IMR-90 (cell line): ENCODE measurements at places on chromosomes 4 and X.
A peak's percentile ranks its signal among the peaks of the same experiment; 100 is the strongest.

DNA sequence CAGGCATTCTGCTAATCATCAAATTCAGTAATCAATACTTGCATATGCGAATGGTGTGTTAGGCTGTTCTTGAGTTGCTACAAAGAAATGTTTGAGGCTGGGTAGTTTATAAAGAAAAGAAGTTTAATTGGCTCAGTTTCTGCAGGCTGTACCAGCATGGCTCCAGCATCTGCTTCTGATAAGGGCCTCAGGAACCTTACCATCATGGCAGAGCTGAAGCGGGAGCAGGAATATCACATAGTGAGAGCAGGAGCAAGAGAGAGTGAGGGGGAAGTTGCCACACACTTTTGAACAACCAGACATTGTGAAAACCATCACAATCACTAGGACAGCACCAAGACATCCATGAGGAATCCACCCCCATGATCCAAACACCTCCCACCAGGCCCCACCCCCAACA, 344.7 kb upstream of the FAM241A start:
- no peak overlapping the region for H3K27ac ChIP-seq
- H3K4me3 ChIP-seq = no peak overlapping the region
- no peaks in the 10 kb centered on the region for H3K4me1 ChIP-seq
- H3K27me3 ChIP-seq = no peaks in the 10 kb centered on the region

DNA sequence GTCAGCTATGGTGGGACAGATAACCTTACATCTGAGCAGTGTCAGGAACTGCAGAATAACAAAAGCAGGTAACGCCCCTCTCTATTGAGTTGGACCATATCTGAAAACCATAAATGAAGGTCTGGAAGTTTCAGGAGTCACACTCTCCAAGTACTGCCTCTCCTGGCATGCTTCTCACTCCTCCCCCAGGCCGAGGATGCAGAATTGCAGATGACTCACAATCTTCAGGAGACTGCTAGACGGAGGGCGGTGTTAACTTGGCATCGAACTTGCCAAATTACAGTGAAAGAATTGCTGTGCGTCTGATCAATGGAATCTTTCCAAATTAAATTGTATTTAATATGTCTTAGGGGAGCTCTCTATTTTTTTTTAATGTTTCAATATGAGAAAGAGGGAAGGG, 67.1 kb upstream of the TRIM2 start:
- H3K4me1 ChIP-seq = peaks cover 3% of the 10 kb centered on the region; the same call in 1 of the 2 replicates

DNA sequence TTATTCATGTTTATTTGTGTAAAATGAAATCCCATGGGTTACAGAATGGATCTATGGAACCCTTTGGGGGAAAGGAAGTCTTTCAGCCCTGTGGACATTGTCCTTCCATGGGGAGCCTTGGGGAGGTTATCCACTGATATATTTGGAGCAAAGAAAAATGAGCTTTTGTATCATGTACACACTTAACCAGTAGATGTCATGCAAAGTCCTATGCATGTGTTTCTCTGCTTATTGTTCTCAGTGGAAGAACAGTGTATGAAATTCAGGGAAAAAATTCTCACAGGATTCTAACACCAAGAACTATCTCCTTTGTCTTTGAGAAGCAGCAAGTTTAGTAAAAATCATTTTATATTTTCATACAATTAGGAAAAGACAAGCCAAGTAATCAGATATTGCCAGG, 105.3 kb downstream of the DTHD1 start:
- no peaks in the 10 kb centered on the region for H3K4me1 ChIP-seq
- no peaks in the 10 kb centered on the region for H3K27me3 ChIP-seq
- no peak overlapping the region for H3K4me3 ChIP-seq

GRCh38 chrX:74523870-74524735, 90.3 kb downstream of the RLIM start:
- H3K27ac ChIP-seq = no peak overlapping the region
- peaks cover 9% of the 10 kb centered on the region for H3K4me1 ChIP-seq
- H3K4me3 ChIP-seq = no peak overlapping the region
- H3K27me3 ChIP-seq = peaks cover 2% of the 10 kb centered on the region; the same call in 1 of the 2 replicates
- H3K36me3 ChIP-seq = no peaks in the 10 kb centered on the region

DNA sequence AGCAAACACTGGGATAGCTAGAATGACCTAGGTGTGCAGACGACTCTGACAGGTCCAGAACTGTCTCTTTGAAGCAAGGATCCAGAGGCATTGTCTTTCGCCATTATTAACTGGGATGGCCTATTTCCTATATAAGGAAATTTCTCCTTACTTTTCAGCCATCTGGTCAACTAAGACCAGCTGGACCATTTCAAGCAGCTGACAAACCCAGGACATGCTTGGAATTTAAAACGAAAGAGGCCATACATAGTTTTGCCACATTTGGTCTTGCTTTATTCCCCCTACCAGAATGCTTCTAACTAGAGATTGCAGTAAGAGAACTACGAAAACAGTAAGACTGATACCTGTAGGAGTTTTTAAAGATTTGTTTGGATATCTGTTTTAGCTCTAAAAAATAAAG, 87.0 kb downstream of the GLRA2 start:
- DNase-seq = peak; percentile 38
- no peaks in the 10 kb centered on the region for H3K27me3 ChIP-seq
- no peak overlapping the region for H3K4me3 ChIP-seq

- no peak overlapping the region for H3K4me3 ChIP-seq
- no peak for DNase-seq
- H3K27me3 ChIP-seq = peaks cover 9% of the 10 kb centered on the region; the same call in 1 of the 2 replicates
- H3K27ac ChIP-seq = no peak overlapping the region
These were observed 75.5 kb downstream of the GALNT7 start for GRCh38 chr4:173243917-173244658.

DNA sequence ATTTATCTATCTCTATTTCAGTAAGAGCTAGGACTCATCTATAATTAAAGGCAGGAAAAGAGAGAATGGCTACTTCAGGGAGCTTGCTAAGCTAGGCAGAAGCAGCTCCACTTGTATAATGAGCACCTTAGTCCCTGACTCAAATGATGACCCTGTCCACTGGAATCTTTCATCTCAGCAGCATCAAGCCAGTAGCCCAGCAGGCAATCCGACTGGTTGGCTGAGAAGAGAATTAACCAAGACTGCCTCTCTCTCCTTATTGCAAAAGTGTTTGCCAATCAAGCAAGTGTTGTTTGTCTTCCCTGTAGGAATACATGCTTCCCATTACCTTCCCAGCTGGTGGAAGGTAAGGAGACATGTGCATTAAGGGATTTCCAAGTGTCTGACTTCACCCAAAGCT, 3.9 kb upstream of the SPOCK3 start:
- no peaks in the 10 kb centered on the region for H3K4me1 ChIP-seq
- no peak for DNase-seq
- H3K36me3 ChIP-seq = no peaks in the 10 kb centered on the region
- H3K27me3 ChIP-seq = peaks cover 5% of the 10 kb centered on the region; the same call in 1 of the 2 replicates
- H3K27ac ChIP-seq = no peak overlapping the region
- no peak overlapping the region for H3K4me3 ChIP-seq

GRCh38 chrX:153317306-153317705, 4.3 kb downstream of the PNMA6F start:
- H3K27ac ChIP-seq = no peak overlapping the region
- DNase-seq = no peak

- peak; percentile 47 for DNase-seq
- no peaks in the 10 kb centered on the region for H3K4me1 ChIP-seq
- peak overlapping the region; percentile 32; the same call in 1 of the 2 replicates for H3K27ac ChIP-seq
- H3K36me3 ChIP-seq = no peaks in the 10 kb centered on the region
- no peak overlapping the region for H3K4me3 ChIP-seq
- peaks cover 3% of the 10 kb centered on the region; the same call in 1 of the 2 replicates for H3K27me3 ChIP-seq
These were observed 100.8 kb upstream of the PLS3 start for GRCh38 chrX:115459883-115460880.

DNA sequence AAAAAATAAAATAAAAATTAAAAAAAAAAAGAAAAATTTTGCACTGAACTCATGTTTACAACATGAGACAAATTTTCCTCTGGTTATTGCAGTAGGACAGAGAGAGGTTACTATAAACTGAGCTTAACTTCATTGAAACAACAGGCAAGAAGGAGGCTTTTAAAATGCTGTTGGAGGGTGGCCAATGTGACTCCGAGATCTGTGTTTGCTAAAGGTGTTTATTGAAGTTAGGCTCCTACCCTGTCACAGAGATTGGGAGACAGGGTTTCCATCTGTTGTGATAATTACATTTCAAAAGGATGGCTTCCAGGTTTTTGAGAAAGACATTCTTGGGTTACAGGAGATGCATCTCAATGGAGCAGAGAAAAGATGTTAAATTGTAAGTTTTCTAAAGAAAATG, 370.5 kb upstream of the HS3ST1 start:
- H3K4me1 ChIP-seq = no peaks in the 10 kb centered on the region
- no peaks in the 10 kb centered on the region for H3K27me3 ChIP-seq
- H3K27ac ChIP-seq = no peak overlapping the region
- no peak overlapping the region for H3K4me3 ChIP-seq
- DNase-seq = no peak
- H3K36me3 ChIP-seq = no peaks in the 10 kb centered on the region

DNA sequence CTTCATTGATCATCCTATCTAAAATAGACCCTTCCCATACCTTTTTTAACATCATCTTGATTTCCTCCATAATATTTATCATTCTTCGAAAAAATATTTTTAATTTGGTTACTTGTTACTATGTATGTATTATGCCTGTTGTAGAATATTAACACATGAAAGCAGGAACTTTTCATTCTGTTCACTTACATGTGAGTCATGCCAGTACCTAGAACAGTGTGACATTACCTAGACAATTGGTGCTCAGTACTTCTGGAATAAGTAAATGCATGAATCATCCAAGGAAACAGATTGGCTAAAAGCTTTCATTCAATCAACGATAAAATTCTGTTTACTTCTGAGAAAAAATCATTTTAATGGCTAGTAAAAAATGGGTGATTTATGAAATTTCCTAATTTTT, 76.4 kb downstream of the CXXC4 start:
- no peak overlapping the region for H3K27ac ChIP-seq
- no peak overlapping the region for H3K4me3 ChIP-seq
- no peaks in the 10 kb centered on the region for H3K4me1 ChIP-seq
- no peaks in the 10 kb centered on the region for H3K36me3 ChIP-seq

DNA sequence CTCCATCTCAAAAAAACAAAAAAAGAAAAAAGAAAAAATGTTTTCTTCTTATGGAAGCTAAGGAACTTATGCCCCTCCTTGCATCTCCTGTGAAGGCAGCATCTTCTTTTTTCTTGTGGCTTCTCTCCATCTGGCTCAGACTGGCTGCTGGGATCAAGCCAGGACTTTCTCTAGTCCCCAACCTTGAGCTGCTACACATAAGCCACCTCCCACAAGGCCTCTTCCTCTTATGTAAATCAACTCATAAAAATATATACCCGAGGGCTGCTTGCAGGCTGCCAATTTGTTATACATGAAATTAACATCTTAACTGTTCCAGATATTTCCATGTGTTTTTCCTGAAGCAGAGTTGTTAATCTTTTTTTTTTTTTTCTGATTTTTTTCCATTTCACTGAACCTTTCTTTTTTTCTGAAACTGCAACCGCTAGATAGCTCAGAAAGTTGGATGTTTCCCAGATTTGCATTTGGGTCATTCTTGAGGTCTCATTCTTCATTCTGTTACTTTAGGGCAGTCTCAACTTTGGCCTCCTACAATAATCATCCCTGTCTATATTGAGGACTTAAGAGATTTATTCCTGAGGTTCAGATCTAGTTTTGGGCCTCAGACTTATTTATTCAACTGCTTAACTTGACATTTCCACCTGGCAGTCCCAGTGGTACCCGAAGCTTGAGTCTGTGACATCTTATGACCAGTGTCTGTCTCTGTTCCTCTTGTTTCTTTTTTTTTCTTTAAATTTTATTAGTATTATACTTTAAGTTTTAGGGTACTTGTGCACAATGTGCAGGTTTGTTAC, 10.3 kb downstream of the SNX25 start:
- H3K36me3 ChIP-seq = no peaks in the 10 kb centered on the region
- H3K27ac ChIP-seq = no peak overlapping the region
- peaks cover 10% of the 10 kb centered on the region for H3K4me1 ChIP-seq

- DNase-seq = no peak
- no peaks in the 10 kb centered on the region; the same call in 1 of the 2 replicates for H3K27me3 ChIP-seq
- H3K36me3 ChIP-seq = no peaks in the 10 kb centered on the region
- H3K27ac ChIP-seq = no peak overlapping the region
- H3K4me3 ChIP-seq = no peak overlapping the region
- H3K4me1 ChIP-seq = no peaks in the 10 kb centered on the region
These were observed 33.7 kb downstream of the ARHGAP24 start for GRCh38 chr4:85508654-85509053.

GRCh38 chrX:48461830-48462229, 8.2 kb downstream of the SLC38A5 start:
- H3K27me3 ChIP-seq = no peaks in the 10 kb centered on the region
- H3K36me3 ChIP-seq = no peaks in the 10 kb centered on the region
- DNase-seq = peak; percentile 12
- no peak overlapping the region for H3K4me3 ChIP-seq
- no peak overlapping the region for H3K27ac ChIP-seq
- peaks cover 5% of the 10 kb centered on the region; the same call in 1 of the 2 replicates for H3K4me1 ChIP-seq
